ENCODE measurements at places on chromosomes 3 and 15.
A peak's percentile ranks its signal among the peaks of the same experiment; 100 is the strongest.

GRCh38 chr3:134327594-134327975, 46.7 kb downstream of the AMOTL2 start:
- DNase-seq: peak; percentile 90

DNA sequence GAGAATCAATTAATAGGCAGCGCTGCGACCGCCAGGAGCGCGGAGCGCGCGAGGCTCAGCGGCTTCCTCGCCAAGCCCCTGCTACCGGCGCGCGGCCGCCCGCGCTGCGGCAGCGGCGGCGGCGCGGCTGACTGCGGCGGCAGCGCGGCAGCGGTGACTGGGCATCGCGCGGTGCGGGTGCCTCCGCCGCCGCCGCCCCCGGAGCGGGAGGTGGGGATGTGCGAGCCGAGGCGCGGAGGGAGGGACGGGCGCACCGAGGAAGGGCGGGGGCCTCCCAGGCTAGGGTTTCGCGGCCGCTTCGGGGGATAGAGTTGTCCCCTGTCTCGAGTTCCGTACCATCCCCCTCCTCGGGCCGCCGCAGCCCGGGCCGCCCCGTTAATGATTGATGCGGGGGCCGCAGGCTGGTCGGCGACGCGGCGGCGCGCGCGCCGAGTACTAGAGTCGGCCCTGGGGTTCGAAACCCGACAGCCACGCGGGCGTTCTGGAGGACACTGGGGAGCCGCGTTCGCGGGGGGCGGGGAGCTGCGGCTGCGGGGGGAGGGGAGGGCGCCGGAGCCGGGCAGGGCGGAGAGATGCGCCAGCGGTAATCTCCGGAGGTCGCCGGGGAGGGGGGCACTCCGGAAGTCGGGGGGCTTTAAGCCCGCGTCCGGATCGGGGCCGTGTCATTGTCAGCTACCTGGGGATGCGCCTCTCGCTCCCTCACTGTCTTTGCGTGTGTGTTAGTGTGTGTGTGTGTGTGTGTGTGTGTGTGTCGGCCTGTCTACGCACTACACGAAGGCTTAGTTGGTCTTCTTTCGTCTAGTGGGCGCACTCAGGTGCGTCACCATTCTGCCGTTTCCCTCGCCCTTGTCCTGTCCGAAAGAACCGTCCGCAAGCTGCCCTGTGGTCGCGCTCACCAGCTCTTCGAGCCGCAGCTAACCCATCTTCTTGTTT, at the start of gene PAQR9:
Gene PAQR9, minus strand, starts transcription at position 159 of the 933 bp plus-strand sequence. CDS start 338 bp downstream, outside the sequence.
- peak; percentile 22 for DNase-seq

GRCh38 chr15:101641894-101642293, 10.3 kb downstream of the TM2D3 start:
- no peak for DNase-seq

GRCh38 chr3:82294609-82295008, 533.2 kb upstream of the GBE1 start:
- DNase-seq: no peak
